ENCODE measurements at places on chromosomes 3 and 15.

DNA sequence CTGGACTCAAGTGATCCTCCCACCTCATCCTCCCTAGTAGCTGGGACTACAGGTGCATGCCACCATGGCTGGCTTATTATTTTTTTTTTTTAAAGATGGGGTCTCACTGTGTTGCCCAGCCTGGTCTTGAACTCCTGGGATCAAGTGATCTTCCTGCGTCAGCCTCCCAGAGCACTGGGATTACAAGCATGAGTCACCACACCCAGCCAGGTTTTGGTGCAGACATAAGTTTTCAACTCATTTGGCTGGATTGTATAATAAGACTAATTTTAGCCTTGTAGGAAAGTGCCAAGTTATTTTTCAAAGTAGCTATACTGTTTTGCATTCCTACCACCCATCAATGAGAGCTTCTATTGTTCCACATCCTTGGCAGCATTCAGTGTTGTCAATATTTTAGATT is 32.1 kb downstream of the BUB1B start:
- peak; percentile 34 for DNase-seq

DNA sequence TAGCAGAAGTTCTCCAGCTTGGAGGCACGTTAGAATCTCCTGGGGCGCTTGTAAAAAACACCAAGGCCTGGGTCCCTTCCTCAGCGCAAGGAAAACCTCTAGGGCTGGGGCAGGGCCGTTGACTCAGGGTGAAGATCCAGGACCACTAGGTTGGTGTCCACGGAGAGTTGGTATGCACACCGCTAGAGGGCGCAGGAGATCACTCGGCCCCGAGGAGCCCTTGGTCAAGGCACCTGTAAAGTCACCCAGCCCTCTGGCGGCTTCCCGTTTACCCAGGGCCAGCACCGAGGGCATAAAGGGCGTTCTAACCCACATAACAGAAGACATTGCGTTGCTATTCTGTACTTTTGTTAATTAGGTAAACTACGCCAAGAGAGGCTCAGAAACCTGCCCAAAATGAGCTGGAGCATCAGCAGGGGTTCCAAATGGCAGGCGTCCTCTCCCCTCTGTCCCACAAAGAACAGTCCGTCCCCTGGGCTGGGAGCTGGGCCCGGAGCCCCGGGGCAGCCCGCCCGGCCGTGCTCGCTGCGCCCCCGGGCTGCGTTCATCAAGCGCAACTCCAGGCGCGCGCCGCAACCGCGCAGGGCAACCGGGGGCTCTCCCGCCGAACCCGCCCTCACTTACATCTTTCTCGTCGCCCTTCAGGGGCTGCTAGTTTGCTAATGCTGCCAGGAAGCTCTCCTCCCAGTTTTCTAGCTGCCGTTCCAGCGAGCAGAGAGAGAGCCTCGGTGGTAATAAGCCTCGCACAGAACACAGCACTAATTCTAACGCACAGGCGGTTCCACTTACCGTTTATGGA is 332.1 kb downstream of the ARRDC4 start:
- peak; percentile 15 for DNase-seq

- DNase-seq = peak; percentile 26
These were observed 82.0 kb downstream of the TFRC start for GRCh38 chr3:195999896-196000295.

DNA sequence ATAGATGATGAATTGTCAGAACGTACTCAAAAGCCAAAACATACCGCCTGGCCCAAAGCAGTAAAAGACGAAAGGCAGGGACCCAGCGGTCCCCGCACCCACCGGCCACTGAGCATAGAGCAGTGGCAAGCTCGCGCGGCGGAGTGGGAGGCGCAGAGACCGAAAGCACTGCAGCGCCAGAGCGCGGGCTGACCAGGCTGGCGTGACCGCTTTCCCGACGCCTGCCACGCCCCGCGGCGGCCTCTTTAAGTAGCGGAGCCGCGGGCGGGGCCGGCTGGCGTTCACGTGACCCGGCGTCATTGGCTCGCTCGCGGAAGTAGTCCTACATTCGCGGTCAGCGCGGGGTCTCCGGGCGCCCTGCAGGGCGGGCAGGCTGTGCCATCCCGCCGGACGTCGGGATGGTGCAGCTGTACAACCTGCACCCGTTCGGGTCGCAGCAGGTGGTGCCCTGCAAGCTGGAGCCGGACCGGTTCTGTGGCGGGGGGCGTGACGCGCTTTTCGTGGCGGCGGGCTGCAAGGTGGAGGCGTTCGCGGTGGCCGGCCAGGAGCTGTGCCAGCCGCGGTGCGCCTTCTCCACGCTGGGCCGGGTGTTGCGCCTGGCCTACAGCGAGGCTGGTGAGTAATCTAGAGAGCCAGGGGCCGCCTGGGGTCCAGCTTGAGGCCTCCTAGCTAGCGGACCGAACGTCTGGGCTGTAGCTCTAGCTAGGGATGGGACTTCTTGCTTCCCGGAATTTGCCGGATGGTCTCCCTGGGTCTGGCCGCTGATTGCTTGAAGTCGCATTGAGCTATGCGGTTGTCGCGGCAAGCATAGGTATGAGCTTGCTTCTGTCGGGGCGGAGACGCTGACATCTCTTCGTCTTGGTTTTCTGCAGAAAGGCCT is at the start of gene HPS3:
HPS3 (plus strand) TSS at position 313 of the 880 bp plus-strand sequence; CDS start at position 399, 86 bp downstream.
- peak; percentile 89 for DNase-seq

- DNase-seq = no peak
These were observed 44.2 kb downstream of the ZNF589 start for GRCh38 chr3:48285132-48285531.

- no peak for DNase-seq
These were observed 14.9 kb downstream of the TGM5 start for GRCh38 chr15:43251871-43252250.

DNA sequence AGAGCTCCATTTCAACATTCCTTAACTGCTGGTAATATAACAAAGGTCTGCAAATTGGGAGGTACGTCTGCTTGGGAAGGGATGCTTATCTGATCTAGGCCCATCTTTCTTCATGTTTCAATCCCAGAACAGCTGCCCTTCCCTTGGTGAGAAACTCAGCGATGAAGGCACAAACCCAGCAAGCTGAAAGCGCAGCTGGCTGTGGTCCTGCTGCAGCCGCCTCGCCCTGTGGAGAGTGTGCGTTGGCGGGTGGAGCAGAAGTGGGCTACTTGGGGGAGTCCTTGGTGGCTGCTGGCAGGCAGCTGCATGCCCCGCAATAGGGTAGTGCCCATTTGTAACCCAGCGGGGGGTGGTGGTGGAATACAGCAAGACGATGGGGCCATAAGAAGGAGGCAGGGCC is 160.6 kb upstream of the WNT5A start:
- no peak for DNase-seq

- DNase-seq = peak; percentile 13
These were observed 190.3 kb downstream of the SATB1 start for GRCh38 chr3:18234717-18235335.

DNA sequence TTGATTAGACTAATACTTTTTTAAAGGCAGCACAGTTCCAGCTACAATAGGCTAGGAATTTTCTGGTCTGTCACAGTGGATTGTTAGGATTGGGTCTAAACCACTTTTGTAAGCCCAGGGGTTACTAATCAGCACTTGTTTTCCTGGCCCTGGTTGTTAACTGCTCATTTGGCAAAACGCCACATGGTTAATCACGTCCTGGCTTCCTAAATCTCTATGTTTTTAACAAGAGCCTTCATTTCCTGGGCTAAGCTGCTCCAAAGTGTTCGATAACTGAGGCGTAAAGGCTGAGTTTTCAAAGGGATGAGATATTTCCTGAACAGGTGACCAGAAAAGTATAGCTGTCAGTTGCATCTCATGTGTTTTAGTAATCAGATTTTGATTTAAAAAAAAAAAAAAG is 38.9 kb upstream of the CLRN1 start:
- peak; percentile 30 for DNase-seq

GRCh38 chr3:183439515-183439914 is 11.1 kb upstream of the MCF2L2 start:
- peak; percentile 33 for DNase-seq

DNA sequence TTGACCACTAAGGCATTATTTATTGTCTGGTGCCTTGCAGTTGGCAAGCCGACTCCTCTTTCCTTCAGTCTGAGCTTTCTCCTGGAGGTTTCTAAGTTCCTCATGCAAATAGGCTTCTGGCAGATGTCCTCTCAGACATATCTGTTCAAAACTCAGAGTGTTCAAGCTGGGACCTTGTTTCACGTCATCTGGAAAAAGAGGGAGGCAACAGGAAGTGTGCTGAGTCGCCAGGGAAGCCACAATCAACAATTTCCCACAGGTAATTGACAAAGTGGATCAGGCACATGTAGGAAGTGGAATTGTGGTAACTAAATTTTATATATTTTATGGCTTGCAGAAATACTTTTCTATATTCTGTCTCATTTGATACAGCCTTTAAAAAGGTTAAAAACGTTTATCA is 14.6 kb downstream of the SCG5 start:
- DNase-seq = no peak

DNA sequence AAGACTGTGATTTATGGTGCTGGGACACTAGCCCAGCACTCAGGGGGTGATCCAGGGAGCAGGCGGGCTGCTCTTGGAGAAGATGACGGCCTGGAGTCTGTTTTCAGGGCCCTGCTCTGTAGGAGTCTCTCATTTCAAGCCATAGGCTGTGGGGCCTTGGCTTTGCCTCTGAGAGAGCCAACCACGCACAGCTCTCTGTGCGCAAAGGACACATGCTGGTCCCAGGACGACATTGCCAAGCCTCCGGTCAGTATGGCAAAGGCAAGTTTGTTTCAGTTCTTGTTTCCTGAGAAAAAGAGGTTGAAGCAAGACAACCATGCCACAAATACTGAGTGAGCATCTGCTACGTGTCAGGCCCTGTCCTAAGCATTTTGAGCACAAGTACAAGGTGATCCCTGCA is 197.1 kb downstream of the EPHB1 start:
- DNase-seq = no peak

DNA sequence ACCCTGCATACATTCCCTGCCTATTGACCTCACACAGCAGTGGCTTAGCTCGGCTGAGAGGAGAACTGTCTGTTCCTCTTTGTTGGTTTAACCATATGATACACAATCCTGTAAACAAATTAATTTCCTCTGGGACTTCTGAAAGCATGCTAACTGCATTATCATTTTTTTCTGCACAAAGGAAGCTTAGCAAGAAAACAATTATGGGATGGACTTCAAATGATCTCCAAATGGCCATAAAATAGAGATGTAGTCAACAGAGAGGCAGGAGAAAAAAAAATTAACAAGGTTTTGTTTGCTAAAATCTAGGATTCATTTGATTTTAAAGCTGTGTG is 14.4 kb upstream of the TMC3 start:
- no peak for DNase-seq

GRCh38 chr3:148878095-148878494 is 13.0 kb downstream of the CPA3 start:
- DNase-seq = no peak

GRCh38 chr3:46667657-46668056 is 25.8 kb downstream of the ALS2CL start:
- DNase-seq = no peak

DNA sequence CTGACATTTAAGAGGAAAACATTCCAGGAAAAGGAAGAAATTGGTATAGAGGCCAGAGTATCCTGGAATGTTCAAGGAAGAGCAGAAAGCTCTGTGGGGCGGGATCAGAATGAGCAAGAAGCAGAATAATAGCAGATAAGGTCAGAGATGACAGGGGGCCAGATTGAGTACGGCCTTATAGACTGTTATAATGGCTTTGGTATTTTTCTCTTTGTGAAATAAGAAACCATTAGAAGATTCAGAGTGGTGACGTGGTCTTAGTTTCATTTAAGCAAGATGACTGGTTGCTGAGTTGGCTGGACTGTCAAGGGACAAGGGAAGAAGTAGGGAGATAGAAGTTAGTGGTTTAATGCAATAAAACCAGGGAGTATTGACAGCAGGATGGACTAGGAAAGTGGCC is 218.3 kb upstream of the SOX2 start:
- DNase-seq = no peak

GRCh38 chr3:157544501-157545130 is 41.4 kb upstream of the VEPH1 start:
- DNase-seq = peak; percentile 95

DNA sequence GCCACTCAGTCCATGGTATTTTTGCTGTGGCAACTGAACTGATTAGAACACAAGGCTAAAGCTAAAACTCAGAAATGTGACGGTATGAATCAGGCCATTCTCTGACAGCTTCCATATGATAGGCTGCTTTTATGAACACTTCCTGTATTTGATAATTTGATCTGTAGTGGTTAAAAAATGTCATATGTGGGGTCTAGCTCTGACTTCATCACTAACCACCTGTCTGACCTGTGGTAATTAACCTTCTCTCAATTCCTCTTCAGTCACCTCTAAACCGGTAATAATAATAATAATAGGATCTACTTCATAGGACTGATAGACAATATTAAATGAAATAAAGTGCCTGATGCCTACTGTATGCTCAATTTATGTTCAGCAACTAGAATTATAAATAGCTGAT is 223.2 kb downstream of the MBNL1 start:
- no peak for DNase-seq

GRCh38 chr15:60381148-60381788 is 16.5 kb downstream of the ANXA2 start:
- no peak for DNase-seq

- DNase-seq = peak; percentile 81
These were observed 976 bp downstream of the DIS3L start for GRCh38 chr15:66294157-66294931.

DNA sequence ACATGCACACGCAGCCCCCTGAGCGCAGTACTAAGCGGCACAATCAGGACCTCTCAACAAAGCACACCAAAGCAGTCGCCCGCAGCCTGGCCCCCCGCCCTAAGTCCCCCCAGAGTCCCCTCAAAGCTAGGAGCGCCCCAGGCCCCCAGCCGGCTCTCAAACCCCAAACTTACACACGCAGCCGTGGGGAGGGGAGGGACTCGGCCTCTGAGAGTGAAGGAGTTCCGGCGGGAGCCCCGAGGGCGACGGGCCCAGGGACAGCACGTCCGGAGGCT is 5.5 kb downstream of the GATA2 start:
- no peak for DNase-seq

- no peak for DNase-seq
These were observed 55.8 kb downstream of the DZIP3 start for GRCh38 chr3:108645364-108645763.

GRCh38 chr3:76661527-76662250 is 378.2 kb upstream of the ROBO2 start:
- DNase-seq = no peak

GRCh38 chr3:129651435-129652202 is 45.1 kb upstream of the PLXND1 start:
- DNase-seq = peak; percentile 84

DNA sequence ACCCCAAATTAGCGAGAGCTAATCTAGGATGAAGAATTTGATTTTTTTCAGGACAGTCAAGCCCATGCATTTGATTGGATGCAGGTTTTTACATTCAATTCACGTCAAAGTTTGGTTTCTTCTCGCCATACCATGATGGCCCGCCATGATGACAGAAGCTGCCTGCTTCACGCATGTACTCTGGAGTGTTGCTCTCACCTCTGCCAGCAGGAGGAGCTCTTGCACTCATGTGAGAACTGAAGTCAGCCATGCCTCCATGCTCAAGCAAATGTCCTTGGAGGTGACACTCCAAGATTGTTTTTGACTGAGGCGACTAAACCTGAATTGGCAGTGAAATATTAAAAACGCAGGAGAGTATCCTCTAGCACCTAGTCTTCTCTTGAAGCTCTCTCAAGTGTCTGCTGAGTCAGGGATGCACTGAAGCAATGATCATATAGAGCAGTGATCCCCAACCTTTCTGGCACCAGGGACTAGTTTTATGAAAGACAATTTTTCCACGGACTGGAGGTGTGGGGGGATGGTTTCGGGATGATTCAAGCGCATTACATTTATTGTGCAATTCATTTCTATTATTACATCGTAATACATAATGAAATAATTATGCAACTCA is 120.9 kb downstream of the SAMMSON start:
- DNase-seq = peak; percentile 88
